ENCODE measurements at places on chromosomes 2 and 18.

- no peak for DNase-seq
Measured at GRCh38 chr2:217895070-217895635, 107.6 kb downstream of the TNS1 start.

- no peak for DNase-seq
Measured at GRCh38 chr2:119943058-119943457, 69.8 kb upstream of the EPB41L5 start.

- no peak for DNase-seq
Measured at GRCh38 chr2:2464643-2465042, 133.6 kb upstream of the MYT1L start.

- no peak for DNase-seq
Measured at GRCh38 chr2:207956771-207957170, 68.6 kb downstream of the PLEKHM3 start.

GRCh38 chr2:169272010-169272409 lies 90.3 kb downstream of the LRP2 start:
- no peak for DNase-seq

DNA sequence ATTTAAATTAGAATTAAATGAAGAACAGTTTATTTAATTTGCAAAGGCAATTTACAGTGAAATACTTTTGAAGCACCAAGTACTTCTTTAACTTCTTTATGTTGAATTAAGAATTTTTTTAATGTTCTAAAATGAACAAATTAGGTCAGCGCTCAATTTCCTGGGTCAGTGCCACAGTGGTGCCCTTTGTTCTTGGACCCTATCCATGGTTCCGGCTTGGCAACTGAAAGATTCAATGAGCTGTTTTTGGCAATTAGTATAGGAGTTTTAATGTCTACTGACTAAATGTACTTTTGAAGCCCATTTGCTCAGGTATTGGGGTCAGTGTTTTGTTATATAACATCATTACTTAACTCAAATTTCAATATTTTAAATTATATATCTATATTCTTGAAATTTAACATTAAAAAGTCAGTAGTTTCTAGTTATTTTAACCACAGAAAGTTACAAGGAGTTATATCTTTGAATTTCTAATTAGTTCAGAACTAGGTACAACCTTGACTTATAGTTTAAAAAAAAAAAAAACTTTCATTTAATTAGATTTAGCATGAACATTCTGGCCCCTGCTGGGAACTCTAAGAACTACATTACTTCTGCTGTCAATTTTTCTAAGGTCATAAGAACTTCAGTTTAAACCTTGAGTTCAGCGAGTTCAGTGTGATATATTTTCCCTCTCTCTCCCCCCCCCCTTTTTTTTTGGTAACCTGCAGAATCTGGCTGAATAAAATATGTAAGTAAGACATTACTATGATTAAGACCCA lies 7.6 kb upstream of the MSTN start:
- DNase-seq, result no peak

DNA sequence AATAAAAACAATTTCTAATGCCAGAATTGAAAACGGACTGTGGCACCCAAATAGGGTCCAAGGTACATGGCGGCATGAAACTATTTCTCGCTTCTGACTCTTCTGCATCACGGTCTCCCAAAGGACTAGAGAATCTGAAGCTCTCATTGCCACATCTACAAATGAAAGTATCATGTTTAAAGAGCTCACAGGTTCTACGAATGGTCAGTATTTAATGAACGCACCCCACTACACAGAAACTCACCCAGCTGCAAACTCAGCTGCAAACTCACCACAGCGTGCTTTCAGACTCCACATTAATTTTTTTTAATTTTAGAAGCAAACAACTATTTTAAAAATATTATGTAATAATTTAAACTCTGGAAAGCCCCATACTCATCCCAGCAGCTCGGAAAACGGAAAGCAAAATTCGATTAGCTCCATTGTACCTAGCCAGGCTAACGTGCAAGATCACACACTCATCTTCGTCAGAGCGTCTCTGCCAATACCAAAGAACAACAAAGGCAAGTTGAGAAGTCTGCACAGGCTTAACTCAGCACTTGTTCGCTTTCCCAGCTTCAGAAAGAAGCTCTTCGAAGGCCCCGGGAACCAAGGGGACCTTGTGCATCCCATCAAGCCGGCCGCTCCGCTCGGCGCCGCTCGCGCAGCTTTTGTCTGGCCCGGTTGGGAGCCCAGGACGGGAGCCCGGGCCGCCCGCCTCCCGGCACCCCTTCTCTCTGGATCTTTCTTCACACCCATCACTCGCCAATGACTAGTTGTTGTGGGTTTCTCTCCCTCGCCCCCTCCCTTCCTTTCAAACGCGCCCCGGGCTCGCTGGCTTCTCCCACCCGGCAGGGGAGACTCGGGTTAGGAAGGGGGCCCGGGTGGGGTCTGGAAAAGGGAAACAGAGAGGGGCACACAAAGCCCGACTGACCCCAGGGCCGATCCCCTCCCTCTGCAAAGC lies 785 bp downstream of the CLASP1 start:
- DNase-seq, result no peak

- no peak for DNase-seq
Measured at GRCh38 chr2:14120376-14120775, 512.1 kb upstream of the LRATD1 start.

DNA sequence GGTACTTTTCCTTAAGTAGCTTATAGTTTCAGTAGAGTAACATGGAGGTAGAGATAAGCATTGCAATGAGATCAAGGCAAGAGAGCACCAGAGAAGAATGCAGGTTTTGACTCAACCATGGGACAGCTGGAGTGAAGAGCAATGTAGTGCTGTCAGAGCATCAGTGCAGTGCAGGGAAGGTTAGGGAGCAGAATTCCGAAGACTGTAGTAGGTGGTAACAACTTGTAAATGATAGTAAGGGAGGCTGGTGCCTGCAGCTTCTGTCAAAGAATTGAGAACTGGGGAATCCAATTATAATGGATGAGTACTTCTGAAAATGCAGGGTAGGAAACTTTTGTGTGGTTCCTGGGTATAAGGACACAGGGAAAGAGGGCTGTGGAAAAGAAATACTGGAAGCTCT lies 183.2 kb downstream of the KCNS3 start:
- DNase-seq, result no peak

GRCh38 chr18:11467611-11468010 lies 141.8 kb upstream of the SLC35G4 start:
- no peak for DNase-seq

DNA sequence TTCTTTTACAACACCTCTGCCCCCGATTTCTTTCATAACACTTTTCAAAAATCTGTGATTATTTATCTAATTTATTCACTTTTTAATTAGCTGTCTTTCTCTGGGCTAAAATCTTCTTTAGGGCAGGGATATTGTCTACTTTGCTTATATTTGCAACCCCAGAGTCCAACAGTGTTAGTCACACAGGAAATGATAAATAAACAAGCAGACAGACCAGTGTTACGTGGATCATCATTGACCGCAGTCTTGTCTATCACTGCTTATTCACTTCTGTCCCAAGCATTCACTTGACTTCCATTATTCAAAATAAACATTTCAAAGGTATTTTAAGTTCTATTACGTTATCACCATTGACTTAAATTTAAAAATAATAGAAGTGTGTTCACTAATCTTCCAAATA lies 237.6 kb upstream of the UBE2E3 start:
- no peak for DNase-seq

- no peak for DNase-seq
Measured at GRCh38 chr18:73950116-73950700, 197.4 kb downstream of the FBXO15 start.

DNA sequence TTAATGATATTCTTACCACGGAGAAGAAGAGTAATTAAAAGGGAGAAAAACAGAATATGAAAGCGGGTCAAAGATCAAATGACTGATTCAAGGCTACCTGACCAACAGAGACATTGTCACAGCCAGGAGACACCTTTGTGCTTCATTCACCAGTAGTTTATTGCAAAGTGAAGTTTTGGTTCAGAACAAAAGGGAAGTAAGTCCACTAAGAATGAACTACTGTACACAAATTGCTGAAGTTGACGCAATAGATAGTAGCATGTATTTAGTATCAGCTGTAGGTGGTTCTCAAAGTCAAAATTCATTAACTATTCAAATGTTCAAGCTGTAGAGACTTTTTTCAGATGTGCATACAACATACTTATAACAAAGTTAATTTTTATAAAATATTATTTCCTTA lies 64.7 kb upstream of the COX7A2L start:
- DNase-seq, result no peak

GRCh38 chr2:100742277-100743254 lies 77.4 kb upstream of the NPAS2 start:
- DNase-seq, result no peak

DNA sequence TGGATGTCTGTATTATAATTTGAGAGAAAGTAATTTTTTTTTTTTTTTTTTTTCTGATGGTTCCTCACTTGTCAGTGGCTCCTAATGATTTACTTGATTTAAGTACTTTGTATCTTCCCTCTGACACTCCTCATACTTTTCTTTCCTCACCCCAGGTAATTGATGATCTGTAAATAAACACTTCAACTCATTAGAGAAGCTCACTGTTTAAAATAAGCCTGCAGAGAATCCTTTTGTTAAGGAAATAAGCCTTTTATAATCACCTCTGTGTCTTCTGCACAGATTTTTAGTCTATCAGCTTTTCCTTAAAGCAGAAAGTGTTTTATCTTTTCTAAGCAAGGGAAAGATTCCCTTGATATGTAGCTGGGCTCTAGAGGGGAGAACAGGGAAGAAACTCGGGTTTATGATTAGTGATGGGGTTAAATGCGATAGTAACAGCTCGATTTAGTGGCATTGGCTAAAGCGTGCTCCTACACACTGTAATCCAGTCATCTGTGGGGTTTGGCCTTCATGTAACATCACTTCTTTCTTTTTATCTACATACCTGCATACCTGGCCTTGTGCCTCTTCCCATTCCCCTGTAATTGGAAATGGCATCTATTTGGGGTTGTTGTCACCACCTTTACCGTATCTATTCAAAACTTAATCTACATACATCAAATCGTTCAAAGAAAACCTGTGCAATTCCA lies 60.1 kb upstream of the LRRTM1 start:
- no peak for DNase-seq

- DNase-seq, result no peak
Measured at GRCh38 chr2:38073211-38074057, 2.5 kb downstream of the CYP1B1 start.

- DNase-seq, result no peak
Measured at GRCh38 chr2:241559323-241560161, 997 bp downstream of the BOK start.

- no peak for DNase-seq
Measured at GRCh38 chr2:231436957-231437356, 27.3 kb downstream of the NCL start.

DNA sequence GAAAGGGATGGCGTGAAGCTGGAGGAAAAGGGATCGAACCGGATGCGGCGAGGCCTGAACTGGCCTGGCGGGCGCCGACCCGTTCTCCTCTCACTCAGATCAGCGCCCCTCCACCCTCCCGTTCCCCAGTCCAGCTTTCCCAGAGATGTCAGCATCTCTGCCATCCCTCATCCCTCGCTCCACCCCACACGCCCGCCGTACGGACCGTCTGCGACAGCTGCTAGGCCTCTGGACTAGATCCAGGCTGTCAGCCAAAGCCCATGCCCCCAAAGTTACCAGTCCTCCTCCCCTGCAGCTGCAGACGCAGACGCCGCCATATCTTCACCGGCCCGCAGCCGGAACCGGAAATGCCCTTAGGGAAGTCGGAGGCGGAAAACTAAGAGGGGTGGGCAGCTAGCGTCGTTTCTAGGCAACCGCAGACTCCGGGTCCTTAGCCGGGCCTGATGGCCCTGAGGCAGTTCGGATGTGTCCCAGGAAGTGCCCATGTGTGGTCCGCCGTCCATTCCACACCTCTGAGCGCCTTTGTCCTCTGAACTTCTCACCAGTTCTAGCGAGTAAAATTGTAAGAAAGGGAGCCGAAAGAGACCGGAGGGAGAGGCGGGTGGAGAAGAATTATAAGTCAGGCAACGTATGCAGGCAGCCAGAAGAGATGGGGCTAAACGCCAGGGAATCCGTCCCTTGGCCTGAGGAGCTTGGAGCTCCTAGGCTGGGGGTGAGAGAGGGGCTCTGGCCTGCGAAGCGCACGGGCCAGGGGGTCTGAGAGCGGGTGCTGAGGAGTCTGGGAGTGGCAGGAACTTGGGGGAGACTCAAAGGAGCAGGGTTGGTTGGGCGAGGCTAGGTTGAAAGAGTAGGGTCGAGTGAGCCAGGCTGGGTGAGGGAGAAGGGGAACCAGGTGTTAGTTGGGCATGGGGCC lies at the start of the genes RNF25 and STK36:
TSS of gene RNF25 (minus strand) at position 349 of the 913 bp plus-strand sequence. CDS start at position 317, 32 bp downstream.
TSS of gene STK36 (plus strand) at position 433 of the 913 bp plus-strand sequence. CDS start 744 bp downstream, outside the sequence.
- DNase-seq, result peak; percentile 69

GRCh38 chr2:101517758-101518271 lies 42.9 kb upstream of the RFX8 start:
- DNase-seq, result no peak

DNA sequence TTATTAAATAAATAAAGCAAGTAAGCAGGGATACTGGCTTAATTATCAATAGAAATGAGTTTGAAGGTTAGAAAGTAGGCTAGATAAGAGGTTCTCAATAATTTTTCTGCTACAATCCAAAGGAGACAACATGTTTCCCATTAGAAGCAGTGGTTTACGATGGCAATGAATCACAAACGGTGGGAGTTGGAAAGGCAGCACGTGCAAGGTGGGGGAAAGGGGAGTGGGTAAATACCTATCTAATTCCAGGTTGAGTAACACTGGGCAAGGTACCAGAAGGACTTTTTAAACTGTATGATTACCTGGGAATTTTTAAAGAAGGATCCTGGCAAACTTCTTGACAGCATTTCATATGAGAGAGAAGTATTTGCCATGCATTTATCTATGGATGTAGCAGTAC lies 289.9 kb downstream of the NBAS start:
- no peak for DNase-seq

DNA sequence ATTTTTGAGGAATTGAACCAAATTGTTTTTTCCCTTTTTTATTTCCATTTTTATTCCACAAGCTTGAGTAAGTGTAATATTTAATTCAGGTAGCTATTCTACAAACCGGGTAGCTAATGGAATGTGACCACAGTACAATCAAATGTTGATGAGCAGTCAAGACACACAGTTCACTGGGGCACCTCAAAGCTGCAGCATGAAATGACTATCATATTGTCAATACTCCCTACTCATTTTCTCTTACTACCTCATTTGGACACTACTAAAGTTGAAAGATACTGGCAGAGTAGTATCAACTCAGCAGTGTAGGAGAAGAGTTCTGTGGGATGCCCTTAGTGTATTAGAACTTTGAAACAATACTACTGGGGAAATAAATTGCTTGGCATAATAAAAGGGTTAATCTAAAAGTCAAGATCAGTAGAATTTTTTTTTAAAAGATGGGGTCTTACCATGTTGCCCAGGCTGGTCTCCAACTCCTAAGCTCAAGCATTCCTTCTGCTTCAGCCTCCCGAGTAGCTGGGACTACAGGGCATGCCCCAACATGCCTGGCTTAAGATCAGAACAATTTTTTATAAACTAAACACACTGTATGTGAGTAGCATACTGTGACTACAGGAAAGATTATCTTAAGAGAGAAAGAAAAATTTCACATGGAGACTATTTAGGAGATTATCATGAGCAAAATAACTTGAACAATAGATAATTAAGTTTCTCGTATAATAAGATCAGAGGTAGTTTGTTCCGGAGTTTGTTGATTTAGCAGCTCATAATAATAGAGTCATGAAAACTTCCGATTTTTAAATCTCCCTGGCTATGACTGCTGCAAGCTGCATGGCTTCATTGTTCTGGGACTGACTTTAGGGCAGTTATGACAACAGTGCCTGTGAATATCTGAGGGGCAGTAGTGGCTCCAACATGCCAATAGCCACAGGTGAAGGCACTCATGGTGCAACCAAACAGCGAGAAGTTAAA lies 43.7 kb downstream of the MYO3B start:
- DNase-seq, result no peak

- no peak for DNase-seq
Measured at GRCh38 chr2:71720283-71720560, 266.9 kb downstream of the DYSF start.

Measured in activated CD8-positive, alpha-beta memory T cell treated with anti-CD3 and anti-CD28 coated beads for 1 hour (primary cell).